ENCODE measurements at places on chromosomes 5 and 9. TPM values are rescaled to one million over a fixed set of nuclear protein-coding genes. Genes with fewer than 3 reads are reported as not detected.

DNA sequence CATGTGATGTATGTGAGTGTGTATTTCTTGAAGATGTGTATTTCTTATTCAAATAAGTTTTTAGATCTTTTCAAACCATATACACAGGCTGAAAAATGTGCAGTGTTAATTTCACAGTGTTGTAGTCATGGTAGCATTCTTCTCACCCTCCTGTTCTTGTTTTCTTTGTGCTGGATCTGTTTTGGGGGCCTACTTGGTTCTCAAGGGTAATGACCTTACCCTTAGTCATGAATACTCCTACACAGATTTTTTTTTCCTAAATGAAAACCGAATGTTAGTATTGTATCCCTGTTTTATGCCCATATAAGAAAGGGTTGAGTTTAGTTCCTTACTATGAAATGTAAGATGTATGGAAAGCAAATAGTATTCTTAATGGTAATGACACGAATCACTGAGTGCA, 88.0 kb downstream of the SLC44A1 start:
- H3K4me1 ChIP-seq, result peaks cover 9% of the 10 kb centered on the region
- DNase-seq, result no peak
- no peak overlapping the region for H3K27ac ChIP-seq
- H3K27me3 ChIP-seq, result no peaks in the 10 kb centered on the region
- H3K36me3 ChIP-seq, result peaks cover 2% of the 10 kb centered on the region
- H3K4me3 ChIP-seq, result no peak overlapping the region

DNA sequence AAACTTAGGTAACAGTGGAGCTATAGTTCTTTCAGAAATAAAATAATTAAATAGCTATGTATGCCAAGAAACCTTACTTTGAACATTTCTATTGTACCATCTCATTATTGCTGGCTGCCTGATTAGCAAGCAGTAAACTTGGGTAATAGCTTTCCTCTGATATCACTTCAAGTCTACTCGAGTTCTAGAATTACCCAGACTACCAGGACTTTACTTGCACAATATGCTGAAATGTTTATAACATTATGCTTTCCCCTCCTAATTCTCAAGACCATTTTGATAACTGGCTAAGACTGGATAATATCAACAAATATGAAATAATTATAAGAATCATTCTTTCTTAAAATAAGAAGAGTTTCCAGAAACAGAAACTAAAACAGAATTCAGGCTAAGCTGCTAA, 512.6 kb downstream of the RAB3C start:
- no peak for DNase-seq
- H3K4me1 ChIP-seq, result peaks cover 62% of the 10 kb centered on the region
- H3K27me3 ChIP-seq, result no peaks in the 10 kb centered on the region
- peaks cover 20% of the 10 kb centered on the region for H3K36me3 ChIP-seq
- no peak overlapping the region for H3K4me3 ChIP-seq

PWWP2A gene
- 27.0 TPM for total RNA-seq

GRCh38 chr5:134582281-134582680, 50.3 kb downstream of the SAR1B start:
- H3K27me3 ChIP-seq, result no peaks in the 10 kb centered on the region
- no peak for DNase-seq
- H3K36me3 ChIP-seq, result peaks cover 21% of the 10 kb centered on the region
- H3K4me1 ChIP-seq, result peaks cover 6% of the 10 kb centered on the region
- no peak overlapping the region for H3K27ac ChIP-seq

DNA sequence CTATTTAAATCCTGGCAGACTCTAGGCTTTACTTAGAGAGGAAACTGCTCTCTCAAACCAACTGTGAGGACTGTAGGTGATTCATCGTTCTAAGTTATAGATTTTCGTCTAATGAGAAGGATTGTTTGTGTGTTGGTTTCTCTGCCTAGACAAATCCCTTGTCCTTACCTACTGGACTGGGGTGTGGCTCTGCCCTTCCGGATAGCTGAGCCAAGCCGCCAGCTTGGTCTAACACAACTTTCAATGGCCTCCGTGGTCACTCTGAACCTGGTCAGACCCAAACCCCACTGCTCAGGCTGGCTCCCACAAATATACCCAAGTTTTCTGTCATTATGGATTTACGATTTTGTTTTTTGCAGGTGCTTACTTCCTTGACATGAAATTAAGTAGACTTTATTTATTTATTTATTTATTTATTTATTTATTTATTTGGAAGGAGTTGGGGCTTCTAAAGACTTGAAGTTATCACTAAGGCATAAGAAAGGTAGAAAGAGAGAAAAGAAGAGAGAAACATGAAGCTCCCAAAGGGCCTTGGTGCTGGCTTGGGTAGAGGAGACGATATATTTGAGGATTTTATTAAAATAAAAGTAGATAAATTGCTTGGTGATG, 19.0 kb downstream of the CARTPT start:
- H3K4me1 ChIP-seq, result no peaks in the 10 kb centered on the region
- no peaks in the 10 kb centered on the region for H3K36me3 ChIP-seq
- H3K4me3 ChIP-seq, result no peak overlapping the region
- peaks cover 28% of the 10 kb centered on the region for H3K27me3 ChIP-seq
- DNase-seq, result no peak

- H3K4me3 ChIP-seq, result no peak overlapping the region
- H3K27ac ChIP-seq, result no peak overlapping the region
- no peaks in the 10 kb centered on the region for H3K27me3 ChIP-seq
- H3K4me1 ChIP-seq, result no peaks in the 10 kb centered on the region
These were observed 114.8 kb downstream of the MSX2 start for GRCh38 chr5:174839196-174839595.

ARID3C gene
- 0.69 TPM for total RNA-seq

DNA sequence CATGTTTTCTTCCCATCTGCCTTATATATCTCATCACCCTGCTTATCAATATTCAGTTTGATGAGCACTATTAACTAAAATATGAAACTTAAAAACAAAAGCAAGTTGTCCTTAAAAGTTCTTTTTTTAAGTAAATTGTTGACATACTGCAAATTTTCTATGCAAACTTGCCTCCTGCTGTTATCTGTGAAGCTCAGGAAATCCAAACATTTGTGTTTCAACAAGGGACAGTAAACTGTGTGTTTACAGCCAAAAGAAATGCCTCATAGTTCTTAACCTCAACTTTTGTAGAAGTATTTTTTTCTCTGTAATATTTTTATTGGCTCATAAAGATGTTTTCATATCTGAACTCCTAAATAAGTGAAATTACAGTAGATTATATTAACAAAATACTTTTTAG, 7.7 kb upstream of the TTC23L start:
- no peak overlapping the region for H3K27ac ChIP-seq
- no peaks in the 10 kb centered on the region for H3K27me3 ChIP-seq
- no peak for DNase-seq

GRCh38 chr5:143986516-143987212, 174.7 kb downstream of the HMHB1 start:
- H3K4me1 ChIP-seq, result peaks cover 7% of the 10 kb centered on the region
- H3K27me3 ChIP-seq, result no peaks in the 10 kb centered on the region
- H3K36me3 ChIP-seq, result no peaks in the 10 kb centered on the region
- H3K4me3 ChIP-seq, result no peak overlapping the region
- DNase-seq, result no peak

GRCh38 chr5:51694826-51695225, 311.6 kb downstream of the ISL1 start:
- H3K4me3 ChIP-seq, result no peak overlapping the region
- DNase-seq, result no peak
- H3K27me3 ChIP-seq, result no peaks in the 10 kb centered on the region
- no peak overlapping the region for H3K27ac ChIP-seq
- H3K4me1 ChIP-seq, result no peaks in the 10 kb centered on the region
- no peaks in the 10 kb centered on the region for H3K36me3 ChIP-seq

MATR3 gene
- 222 TPM for total RNA-seq

DNA sequence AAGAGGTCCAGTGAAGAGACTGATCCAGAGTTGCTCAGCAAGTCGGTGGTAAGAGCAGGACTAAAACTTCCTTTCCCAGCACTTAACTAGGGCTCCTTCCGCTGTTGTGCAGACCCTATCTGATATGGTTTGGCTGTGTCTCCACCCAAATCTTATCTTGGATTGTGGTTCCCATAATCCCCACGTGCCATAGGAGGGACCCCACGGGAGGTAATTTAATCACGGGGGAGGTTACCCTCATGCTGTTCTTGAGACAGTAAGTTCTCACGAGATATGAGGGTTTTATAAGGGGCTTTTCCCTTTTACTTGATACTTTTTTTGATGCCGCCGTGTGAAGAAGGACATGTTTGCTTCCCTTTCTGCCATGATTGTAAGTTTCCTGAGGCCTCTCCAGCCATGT, 221.9 kb upstream of the GLRA1 start:
- H3K36me3 ChIP-seq, result no peaks in the 10 kb centered on the region
- no peak for DNase-seq
- H3K27ac ChIP-seq, result no peak overlapping the region
- H3K27me3 ChIP-seq, result no peaks in the 10 kb centered on the region

- H3K4me1 ChIP-seq, result no peaks in the 10 kb centered on the region
- no peak overlapping the region for H3K27ac ChIP-seq
- H3K36me3 ChIP-seq, result peaks cover 2% of the 10 kb centered on the region
- DNase-seq, result no peak
- H3K27me3 ChIP-seq, result no peaks in the 10 kb centered on the region
- H3K4me3 ChIP-seq, result no peak overlapping the region
These were observed 91.3 kb downstream of the COMMD10 start for GRCh38 chr5:116176121-116176520.

SLC1A3 gene
- not detected for total RNA-seq

DNA sequence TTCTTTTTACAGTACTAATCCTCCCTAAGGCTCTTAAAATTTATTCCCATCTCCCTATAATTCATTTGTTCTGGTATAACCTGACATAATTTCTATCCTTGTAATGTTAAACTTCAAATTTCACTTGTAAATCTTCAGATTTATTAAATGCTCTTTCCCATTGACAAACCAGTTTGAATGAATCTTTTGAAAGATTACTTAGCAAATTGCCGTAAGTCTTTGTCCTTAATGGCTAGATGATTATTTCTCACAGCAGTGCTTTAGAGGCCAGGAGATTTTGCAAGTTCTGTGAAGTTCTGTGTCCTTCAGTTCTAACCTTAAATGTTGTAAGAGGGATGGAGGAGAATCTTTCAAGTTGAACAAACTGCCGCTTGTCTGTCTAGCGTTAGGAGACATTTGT, 4.2 kb downstream of the SLC44A1 start:
- H3K36me3 ChIP-seq, result no peaks in the 10 kb centered on the region
- no peak overlapping the region for H3K4me3 ChIP-seq
- DNase-seq, result no peak
- H3K4me1 ChIP-seq, result peaks cover 19% of the 10 kb centered on the region

TRAF2 gene
- total RNA-seq, result 39.4 TPM

NIM1K gene
- total RNA-seq, result 0.75 TPM

- H3K4me3 ChIP-seq, result no peak overlapping the region
These were observed 172.6 kb upstream of the PTGER4 start for GRCh38 chr5:40507095-40507494.

- no peak overlapping the region for H3K27ac ChIP-seq
- H3K27me3 ChIP-seq, result no peaks in the 10 kb centered on the region
- no peak for DNase-seq
- H3K36me3 ChIP-seq, result no peaks in the 10 kb centered on the region
These were observed 94.4 kb downstream of the GLDC start for GRCh38 chr9:6551136-6551535.

GRCh38 chr5:163565931-163566608, 60.7 kb downstream of the MAT2B start:
- no peaks in the 10 kb centered on the region for H3K36me3 ChIP-seq
- H3K27me3 ChIP-seq, result peaks cover 56% of the 10 kb centered on the region
- peaks cover 15% of the 10 kb centered on the region for H3K4me1 ChIP-seq
- DNase-seq, result peak; percentile 6

DNA sequence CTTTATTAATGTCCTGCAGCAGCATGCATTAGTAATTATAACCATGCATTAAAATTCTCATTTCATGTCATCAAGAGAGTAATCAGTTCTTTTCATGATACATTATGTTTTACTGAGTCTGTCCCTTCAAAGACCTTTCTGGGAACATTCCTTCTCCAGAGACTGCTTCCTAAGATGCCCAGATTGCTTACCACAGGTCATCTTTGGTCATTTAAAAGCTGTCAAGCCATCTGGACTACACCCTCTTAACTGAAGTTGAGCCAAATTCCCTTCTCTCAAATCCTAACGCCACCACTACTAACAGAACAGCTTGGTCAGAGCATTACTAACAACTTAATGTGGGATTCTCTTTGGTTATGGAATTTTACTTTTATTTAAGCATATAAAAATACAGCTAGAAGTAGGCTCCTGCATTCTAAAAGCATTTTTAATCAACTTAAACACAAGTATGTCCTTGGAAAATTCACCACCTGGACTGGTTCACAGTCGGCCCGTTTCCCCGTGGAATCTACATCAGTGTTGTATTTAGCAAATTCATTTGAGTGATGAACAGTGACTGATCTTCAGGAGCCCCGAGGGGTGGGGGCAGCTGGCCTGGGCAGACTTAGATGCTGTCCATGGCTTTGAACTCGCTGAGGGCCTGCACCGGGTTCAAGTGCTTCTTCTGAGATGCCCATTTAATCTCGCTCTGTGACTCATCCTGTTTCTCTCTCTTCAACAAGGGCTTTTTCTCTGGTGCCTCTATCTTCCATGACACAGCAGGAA, 92.8 kb upstream of the CCDC112 start:
- DNase-seq, result no peak
- H3K27me3 ChIP-seq, result peaks cover 5% of the 10 kb centered on the region
- no peak overlapping the region for H3K27ac ChIP-seq
- H3K36me3 ChIP-seq, result no peaks in the 10 kb centered on the region
- H3K4me1 ChIP-seq, result no peaks in the 10 kb centered on the region
- no peak overlapping the region for H3K4me3 ChIP-seq

DNA sequence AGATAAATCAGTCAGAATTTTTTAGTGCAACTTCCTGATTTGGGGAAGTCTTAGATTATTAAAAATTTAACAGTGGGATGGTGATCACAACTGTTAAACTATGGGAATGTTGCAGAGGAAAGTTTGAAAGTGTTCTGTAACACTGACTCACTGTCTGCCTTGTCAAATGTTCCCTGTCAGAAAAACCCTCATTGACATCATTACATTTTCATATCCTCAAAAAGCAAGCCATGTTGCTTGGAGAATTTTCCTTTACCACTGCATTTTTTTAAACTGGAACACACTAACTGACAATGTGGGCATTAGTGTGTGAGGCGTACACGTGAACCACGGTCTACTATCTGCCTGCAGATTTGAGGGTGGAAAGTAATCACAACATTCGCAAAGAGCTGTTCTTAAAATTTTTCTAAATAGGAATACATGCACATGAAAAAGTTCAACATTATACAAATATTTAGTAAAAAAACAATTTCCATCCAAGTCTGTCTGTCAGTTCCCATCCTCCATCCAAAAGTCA, 28.6 kb upstream of the IL7R start:
- H3K4me1 ChIP-seq, result peaks cover 94% of the 10 kb centered on the region
- peaks cover 18% of the 10 kb centered on the region for H3K36me3 ChIP-seq
- DNase-seq, result no peak
- peak overlapping the region; percentile 42 for H3K4me3 ChIP-seq
- no peaks in the 10 kb centered on the region for H3K27me3 ChIP-seq
- H3K27ac ChIP-seq, result peak overlapping the region; percentile 76

GRCh38 chr5:98865690-98866089, 63.1 kb downstream of the CHD1 start:
- peaks cover 59% of the 10 kb centered on the region for H3K36me3 ChIP-seq
- no peak overlapping the region for H3K4me3 ChIP-seq
- H3K27me3 ChIP-seq, result no peaks in the 10 kb centered on the region
- H3K4me1 ChIP-seq, result peaks cover 2% of the 10 kb centered on the region

ADRA1B gene
- not detected for total RNA-seq

GRCh38 chr5:422323-423232, 20.4 kb upstream of the EXOC3 start:
- H3K36me3 ChIP-seq, result peaks cover 15% of the 10 kb centered on the region
- H3K27me3 ChIP-seq, result no peaks in the 10 kb centered on the region
- no peak for DNase-seq
- H3K4me3 ChIP-seq, result no peak overlapping the region

GRCh38 chr9:81305561-81306182, 383.7 kb downstream of the TLE1 start:
- no peak for DNase-seq
- H3K27me3 ChIP-seq, result no peaks in the 10 kb centered on the region
- H3K27ac ChIP-seq, result no peak overlapping the region
- no peak overlapping the region for H3K4me3 ChIP-seq
- no peaks in the 10 kb centered on the region for H3K4me1 ChIP-seq

All from activated CD4-positive, alpha-beta T cell treated with anti-CD3 and anti-CD28 coated beads, Interleukin-2, amount 10 ng/mL, durations not matched to agents 7 days and 5 days (primary cell).